NCI-H2029 (cell line): ENCODE measurements at places on chromosomes 7 and 10.
A peak's percentile ranks its signal among the peaks of the same experiment; 100 is the strongest.

DNA sequence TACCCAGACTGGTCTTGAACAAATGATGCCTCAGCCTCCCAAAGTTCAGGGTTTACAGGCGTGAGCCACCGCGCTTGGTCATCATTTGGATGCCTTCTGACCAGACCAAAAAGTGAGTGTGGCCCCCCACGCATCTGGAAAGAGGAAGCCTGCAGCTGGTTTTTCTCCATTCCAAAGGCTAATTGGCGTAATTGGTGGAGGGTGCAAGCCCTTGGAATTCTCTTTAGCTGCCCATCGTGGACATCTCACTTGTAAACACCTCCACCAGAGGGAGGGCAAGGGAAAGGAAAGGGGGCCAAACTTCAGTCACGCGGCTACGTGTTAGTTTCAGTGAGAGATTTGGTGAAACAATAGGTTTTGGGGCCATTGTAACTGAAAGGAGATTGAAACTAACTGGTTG lies 4.1 kb upstream of the ARHGAP21 start:
- DNase-seq, result no peak

DNA sequence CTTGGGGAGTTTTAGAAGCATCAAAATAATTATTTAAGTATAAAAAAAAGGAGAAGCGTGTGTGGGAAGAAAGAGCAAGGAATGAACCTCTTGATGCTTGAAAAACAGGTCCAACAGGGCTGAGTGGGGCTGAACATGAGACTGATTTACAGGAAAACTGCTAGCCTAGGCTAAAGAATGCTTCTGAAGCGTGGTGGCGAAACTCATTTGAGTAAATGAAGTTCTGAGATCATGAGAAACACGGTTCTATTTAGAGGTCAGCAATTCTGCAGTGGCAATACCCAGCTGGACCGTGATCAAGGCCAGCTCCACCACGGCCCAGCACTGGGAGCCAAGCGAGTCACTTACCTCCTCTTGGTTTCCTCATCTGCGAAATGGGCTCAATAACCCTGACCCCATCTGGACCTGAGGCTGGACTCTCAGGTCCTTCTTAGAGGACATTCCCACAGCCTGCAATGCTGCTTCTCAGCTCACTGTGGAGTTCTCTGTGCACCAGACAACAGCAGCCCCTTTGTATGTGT lies 140.1 kb upstream of the ADAM12 start:
- DNase-seq, result no peak

GRCh38 chr7:15396210-15397158 lies 165.3 kb downstream of the AGMO start:
- peak; percentile 83 for DNase-seq

DNA sequence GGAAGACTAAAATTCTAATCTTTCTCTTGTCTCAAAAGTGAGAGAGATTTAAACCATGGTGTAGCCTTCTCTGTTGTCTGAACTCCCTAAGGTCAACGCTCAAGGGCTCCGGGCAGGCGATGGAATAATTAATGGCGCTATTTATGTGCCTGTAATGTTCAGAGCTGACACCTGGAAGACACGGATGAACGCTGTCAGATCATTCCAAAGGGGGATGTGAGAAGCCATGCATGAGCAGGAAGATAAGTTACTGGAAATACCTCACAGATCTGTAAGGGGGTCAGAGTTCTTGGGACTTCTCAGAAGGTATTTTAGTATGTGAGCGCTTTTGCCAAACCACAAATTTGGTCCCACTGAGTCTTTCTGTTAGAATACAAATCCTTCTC lies 73.3 kb upstream of the MTPN start:
- DNase-seq, result no peak

DNA sequence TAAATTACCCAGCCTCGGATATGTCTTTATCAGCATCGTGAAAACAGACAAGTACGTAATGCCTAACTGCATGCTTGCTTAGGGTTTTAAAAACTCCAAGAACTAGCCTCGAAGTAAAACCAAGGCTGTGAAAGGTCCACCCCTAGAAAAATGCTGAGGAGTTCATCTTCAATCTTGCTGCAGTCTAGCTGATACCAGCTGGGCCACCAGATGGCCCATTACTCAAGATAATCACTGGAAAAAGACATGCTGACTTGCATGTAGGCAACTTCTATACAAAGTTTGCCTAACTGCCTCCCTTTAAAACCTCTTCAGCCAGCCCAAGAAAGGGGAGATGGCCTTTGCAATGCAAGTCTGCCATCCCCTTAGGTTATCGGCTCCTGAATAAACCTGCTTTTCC lies 614.1 kb downstream of the GALNT17 start:
- no peak for DNase-seq

DNA sequence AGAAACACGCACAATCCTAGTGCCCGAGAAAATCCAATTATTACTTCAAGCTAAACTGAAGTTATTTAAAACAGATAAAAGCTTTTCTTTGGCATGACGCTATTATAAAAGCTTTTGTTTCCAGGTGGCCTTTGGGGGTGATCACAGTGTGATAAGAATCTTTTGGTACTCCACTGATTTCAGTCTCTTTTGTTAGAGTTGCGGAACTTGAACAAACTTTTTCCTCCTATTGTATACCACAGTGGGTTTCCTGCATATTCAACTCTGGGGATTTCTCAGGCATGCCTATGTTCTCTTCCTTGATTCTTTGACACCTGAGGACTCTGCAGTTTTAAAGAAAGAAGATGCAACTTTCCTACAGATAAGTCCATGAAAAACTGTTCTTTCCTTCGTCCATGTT lies 99.7 kb upstream of the PITRM1 start:
- DNase-seq, result no peak

GRCh38 chr7:115273139-115273772 lies 351.4 kb downstream of the MDFIC start:
- no peak for DNase-seq

DNA sequence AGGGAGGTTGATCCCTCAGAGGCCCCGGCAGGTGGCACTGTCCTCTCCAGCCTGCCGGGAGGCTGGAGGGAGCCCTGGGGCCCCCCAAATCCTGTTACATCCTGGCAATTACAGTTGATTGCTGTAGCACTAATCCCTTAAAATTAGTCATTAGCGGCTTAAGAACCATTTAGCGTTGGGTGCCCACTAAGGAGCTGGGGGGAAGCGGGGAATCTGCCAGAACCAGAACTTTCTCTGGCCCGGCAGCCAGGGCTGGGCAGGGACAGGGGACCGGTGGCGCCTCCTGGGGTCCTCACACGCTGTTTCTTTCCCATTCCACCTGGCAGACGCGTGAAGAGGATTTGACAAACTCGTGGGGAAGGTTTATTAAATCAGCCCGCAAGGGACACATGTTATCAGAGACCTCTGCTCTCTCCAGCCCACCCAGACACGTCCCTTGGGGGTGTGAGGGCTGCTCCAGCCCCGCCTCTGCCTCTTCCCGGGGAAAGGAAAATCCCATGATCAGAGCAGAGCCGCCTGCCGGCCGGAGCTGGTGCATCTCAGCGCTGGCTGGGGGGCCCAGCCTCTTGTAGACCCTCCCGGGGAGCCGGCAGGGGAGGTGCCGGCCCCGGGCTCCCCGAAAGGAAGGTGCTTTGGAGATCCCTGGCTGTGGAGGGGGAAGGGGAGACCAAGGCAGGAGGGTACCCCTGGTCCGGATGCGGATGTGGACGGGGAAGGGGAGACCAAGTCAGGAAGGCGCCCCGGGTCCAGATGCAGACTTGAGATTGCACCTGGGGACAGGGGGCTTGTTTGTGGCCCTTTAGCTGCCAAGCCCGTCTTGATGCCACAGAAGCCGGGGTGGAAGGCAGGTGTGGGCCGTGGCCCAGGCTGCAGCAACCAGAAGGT lies 142.7 kb downstream of the ELFN1 start:
- DNase-seq, result no peak

DNA sequence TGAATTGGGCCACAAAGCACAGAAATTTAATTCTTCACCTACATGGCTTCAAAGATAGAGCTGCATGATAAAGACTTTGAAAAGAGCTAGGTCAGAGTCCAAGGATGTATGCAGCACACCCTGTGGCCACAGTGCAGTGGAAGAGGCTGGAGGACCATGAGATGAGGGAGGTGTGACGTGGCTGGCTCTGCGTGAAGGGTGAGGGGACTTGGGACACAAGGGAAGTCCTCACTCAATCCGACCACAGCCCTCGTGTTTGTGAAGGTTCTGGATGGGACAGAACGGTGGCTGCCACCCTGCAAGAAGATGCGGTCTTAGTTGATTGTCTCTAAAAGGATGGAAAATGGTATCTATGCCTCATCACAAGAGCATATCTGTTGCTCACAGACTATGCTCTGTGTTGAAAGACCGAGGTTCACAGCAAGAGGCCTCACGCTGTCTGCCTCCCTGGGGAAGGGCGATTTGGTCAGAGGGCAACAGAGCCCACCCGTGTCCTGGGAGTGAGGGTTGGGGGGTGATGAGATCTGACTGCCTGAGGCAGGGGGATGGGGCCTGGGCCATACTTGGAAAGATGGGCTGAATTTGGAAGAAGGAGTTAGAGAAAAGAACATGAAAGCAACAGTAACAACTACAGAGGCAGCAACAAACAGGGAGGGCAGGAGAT lies 174.4 kb upstream of the SHH start:
- no peak for DNase-seq

- no peak for DNase-seq
Observed at GRCh38 chr7:132456418-132456817, 119.9 kb downstream of the PLXNA4 start.

DNA sequence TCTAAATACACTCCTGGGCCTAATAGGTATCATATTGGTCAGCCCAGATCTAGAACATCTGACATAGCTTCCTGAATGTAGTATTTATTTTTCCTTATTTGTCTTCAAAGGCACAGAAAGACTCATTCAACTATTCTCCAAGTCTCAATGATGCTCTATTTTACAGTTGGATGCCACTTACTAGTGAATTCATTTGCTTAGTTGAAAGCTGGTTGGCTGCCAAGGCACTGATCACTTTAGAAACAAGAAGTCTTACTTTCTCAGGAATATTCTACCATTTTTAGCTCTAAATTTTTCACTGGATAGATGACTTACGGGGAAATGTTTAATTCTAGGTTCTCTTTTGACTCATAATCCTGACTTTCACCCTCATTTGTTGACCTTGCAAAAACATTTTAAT lies 863.4 kb downstream of the SORCS1 start:
- no peak for DNase-seq

DNA sequence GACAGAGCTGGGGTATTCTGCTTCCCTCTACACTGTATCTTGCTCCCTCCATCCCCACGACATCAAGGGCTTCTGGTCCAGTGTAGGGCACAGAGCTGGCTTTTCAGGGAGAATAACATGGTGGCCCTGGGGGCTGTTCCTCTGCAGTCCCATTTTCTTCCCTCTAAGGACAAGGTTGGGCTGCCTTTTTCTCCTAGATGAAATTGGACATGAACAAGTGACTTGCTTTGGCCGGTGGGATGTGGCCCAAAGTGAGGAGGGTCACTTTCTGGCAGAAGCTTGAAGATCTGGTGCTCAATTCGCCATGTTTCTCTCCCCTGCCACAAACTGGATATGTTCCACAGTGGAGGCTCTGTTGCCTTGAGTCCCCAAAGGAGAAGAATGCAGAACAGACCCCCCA lies 235.7 kb downstream of the EMX2 start:
- DNase-seq, result no peak

DNA sequence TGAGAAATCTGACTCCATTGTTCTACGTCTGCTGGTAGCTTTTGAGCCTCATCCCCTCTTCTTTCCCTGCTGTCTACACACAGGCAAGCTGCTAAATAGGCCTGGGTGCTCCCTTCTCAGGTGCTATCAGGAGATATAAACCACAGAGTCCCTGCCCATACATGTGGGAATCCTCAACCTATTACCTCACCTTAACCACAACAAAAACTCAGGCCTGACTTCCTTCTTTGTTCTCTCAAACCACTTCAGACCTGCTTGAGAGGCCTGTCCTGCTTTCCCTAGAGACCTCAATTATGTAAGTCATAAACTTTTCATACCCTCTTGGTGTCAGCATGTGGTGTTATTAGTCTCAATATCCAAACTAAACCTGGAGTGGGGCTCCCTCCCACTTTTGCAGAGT lies 75.0 kb upstream of the MAGI2 start:
- DNase-seq, result peak; percentile 23

- DNase-seq, result peak; percentile 20
Observed at GRCh38 chr10:5584895-5585516, 60.2 kb downstream of the CALML3 start.

DNA sequence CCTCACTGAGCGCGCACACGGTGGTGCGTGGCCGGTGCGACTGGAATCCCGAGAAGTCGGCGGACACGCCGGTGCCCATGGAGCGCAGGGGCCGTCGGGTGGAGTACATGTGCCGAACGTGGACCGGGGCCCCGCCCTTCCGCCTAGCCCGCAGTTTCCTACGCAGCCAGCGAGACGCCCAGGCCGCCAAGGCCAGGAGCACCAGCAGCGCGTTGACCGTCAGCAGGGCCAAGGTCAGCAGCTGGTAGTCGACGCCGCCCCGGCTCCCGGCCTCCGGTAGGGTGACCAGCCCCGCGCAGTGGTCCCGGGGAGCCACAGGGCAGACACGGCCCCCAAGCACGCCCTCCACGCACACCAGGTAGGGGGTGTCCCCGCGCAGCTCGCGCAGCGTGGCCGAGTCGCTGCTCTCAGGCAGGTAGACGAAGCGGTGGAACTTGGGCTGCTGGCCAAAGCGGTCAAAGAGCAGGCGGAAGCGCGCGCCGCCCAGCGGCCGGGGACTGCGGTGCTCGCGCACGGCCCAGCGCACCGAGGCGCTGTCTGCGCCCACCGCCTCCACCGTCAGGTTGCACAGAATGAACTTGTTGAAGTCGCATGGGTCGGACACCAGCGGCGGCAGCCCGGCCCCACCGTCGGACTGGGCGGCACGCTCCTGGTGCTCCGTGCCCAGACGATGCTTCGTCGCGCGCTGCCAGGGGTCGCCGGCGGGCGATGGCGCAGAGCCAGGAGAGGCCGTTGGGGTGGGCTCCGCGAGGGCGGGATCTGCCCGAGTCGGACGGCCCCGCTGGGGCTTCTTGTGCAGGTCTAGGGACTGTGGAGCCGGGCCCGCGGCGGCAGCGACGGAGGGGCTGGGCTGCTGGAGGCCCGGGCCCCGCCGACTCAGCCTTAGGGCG lies 2.2 kb downstream of the TRIL start:
- peak; percentile 69 for DNase-seq

DNA sequence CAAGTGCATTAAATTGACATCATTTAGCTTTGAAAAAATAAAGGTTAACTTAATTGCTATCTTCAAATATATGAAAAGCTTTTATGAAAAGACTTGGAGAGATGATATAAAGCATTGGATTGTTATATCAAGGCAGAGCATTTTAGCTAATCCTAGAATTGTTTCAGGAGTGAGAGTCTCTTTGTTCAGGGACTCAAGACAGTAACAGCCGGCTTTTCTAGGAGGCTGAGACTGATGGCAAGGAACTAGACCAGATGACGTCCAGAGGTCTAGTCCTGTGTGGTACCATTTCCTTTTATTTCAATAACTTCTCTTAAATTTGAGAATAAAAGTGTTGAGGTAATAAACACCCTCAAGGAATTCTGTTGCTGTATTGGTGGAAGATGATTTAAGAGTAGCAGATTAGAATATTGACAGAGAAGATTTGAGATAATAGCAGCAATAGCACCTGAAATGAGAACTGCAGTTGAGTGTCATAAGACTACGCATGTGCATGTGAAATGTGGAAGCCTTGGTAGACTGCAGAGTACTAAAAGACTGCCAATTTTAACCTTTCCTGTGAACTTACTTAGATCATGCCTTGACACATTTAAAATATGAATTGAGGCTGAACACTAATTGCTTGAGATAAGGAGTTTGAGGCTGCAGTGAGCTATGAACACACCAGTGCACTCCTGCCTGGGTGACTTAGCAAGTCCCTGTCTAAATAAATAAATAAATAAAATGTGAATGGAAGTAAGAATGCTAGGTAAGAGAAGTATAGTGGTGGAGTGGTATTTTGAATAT lies 79.6 kb downstream of the ZNRF2 start:
- DNase-seq, result no peak

- DNase-seq, result no peak
Observed at GRCh38 chr7:34544621-34545020, 113.4 kb upstream of the NPSR1 start.
